Neural crest cell (in vitro differentiated cells): ENCODE measurements at places on chromosomes 5 and 9.

- H3K27ac ChIP-seq: no peak overlapping the region
- H3K27me3 ChIP-seq: no peaks in the 10 kb centered on the region
- peaks cover 12% of the 10 kb centered on the region for H3K4me1 ChIP-seq
Observed at GRCh38 chr9:129396365-129396708, 218.3 kb upstream of the IER5L start.

DNA sequence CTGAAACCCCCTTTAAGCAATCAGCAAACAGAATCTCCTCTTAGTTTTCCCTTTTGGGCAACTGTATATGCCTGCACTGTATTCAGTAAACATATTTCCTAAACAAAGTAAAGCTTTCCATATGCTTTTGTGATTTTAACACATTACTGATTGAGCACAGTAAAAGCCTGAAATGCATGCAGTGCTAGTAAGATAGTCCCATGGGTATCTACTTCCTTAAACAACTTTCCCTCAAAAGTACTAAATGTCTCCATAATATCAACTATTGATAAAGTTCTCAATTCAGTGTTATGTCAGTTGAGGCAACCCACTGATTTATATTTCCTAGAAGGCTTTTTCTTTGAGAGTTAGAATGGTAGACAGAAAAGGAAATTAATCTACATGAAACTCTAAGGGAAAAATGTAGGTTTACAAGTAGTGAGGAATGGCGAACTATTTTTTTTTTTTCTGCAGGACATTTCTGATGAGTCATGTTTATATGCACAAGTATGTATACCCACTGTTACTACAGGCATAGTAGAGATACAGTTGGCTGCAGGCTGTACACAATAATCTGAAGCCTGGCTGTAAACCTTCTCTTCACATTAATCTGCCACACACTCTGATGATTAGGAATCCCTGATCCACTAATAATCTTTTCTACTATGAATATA lies 31.2 kb upstream of the CEP120 start:
- H3K4me3 ChIP-seq: no peak overlapping the region
- no peak for DNase-seq
- H3K4me1 ChIP-seq: peaks cover 13% of the 10 kb centered on the region
- no peaks in the 10 kb centered on the region for H3K36me3 ChIP-seq

GRCh38 chr5:33557605-33558004 lies 116.8 kb downstream of the TARS1 start:
- DNase-seq: no peak
- no peaks in the 10 kb centered on the region for H3K27me3 ChIP-seq
- peaks cover 15% of the 10 kb centered on the region for H3K4me1 ChIP-seq
- H3K27ac ChIP-seq: no peak overlapping the region
- H3K36me3 ChIP-seq: peaks cover 2% of the 10 kb centered on the region

GRCh38 chr5:24222876-24223275 lies 421.9 kb downstream of the CDH10 start:
- no peaks in the 10 kb centered on the region for H3K27me3 ChIP-seq
- DNase-seq: no peak
- no peak overlapping the region for H3K4me3 ChIP-seq
- no peak overlapping the region for H3K27ac ChIP-seq
- no peaks in the 10 kb centered on the region for H3K4me1 ChIP-seq
- H3K36me3 ChIP-seq: no peaks in the 10 kb centered on the region

- no peak overlapping the region for H3K27ac ChIP-seq
- no peaks in the 10 kb centered on the region for H3K36me3 ChIP-seq
- no peaks in the 10 kb centered on the region for H3K27me3 ChIP-seq
- H3K4me3 ChIP-seq: no peak overlapping the region
Observed at GRCh38 chr5:136629125-136629792, 263.9 kb upstream of the TRPC7 start.

- H3K4me1 ChIP-seq: peaks cover 66% of the 10 kb centered on the region
- no peaks in the 10 kb centered on the region for H3K36me3 ChIP-seq
- H3K27me3 ChIP-seq: no peaks in the 10 kb centered on the region
- no peak for DNase-seq
- H3K4me3 ChIP-seq: no peak overlapping the region
- no peak overlapping the region for H3K27ac ChIP-seq
Observed at GRCh38 chr9:129467004-129467588, 153.8 kb downstream of the C9orf50 start.

DNA sequence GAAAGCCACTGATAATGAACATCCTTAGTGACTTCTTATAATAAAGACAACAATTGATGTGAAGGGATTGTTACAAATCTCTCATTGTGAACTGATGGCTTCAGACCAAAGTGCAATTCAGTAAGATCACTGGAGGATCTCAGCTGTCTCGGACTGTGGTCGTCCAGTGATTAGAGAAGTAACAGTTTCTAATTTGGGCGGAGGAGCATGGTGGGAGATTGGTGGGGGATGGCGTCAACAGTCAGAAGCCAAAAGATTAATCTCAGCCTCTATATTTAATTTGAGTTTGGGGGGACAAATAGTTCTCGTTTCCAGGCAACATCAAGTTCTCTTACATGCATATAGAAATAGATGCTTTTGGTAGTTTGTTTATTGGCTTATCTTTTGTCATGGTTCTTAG lies 11.4 kb downstream of the GZMK start:
- H3K27ac ChIP-seq: no peak overlapping the region
- H3K4me1 ChIP-seq: peaks cover 2% of the 10 kb centered on the region
- DNase-seq: no peak
- no peaks in the 10 kb centered on the region for H3K36me3 ChIP-seq
- no peak overlapping the region for H3K4me3 ChIP-seq
